ENCODE measurements at places on chromosomes 12 and 14. TPM values are rescaled to one million over a fixed set of nuclear protein-coding genes. Genes with fewer than 3 reads are reported as not detected.

- DNase-seq = no peak
- peaks cover 43% of the 10 kb centered on the region for H3K4me1 ChIP-seq
- H3K27me3 ChIP-seq = no peaks in the 10 kb centered on the region
- no peak overlapping the region for H3K27ac ChIP-seq
- H3K4me3 ChIP-seq = no peak overlapping the region
- peaks cover 17% of the 10 kb centered on the region for H3K36me3 ChIP-seq
These were observed 7.0 kb downstream of the ACVR1B start for GRCh38 chr12:51958542-51958941.

- no peaks in the 10 kb centered on the region for H3K36me3 ChIP-seq
- no peak overlapping the region for H3K27ac ChIP-seq
- no peaks in the 10 kb centered on the region for H3K27me3 ChIP-seq
- DNase-seq = no peak
- no peaks in the 10 kb centered on the region for H3K4me1 ChIP-seq
These were observed 172.7 kb downstream of the NRXN3 start for GRCh38 chr14:78342879-78343278.

- no peak for DNase-seq
- H3K27ac ChIP-seq = no peak overlapping the region
- H3K4me1 ChIP-seq = no peaks in the 10 kb centered on the region
- H3K4me3 ChIP-seq = no peak overlapping the region
- H3K27me3 ChIP-seq = no peaks in the 10 kb centered on the region
These were observed 237.7 kb downstream of the TRHDE start for GRCh38 chr12:72509891-72510290.

GRCh38 chr14:21268617-21269251, 508 bp downstream of the HNRNPC start:
- H3K4me3 ChIP-seq = peak overlapping the region; percentile 87
- H3K27me3 ChIP-seq = no peaks in the 10 kb centered on the region
- DNase-seq = peak; percentile 49
- H3K4me1 ChIP-seq = peaks cover 29% of the 10 kb centered on the region
- no peaks in the 10 kb centered on the region for H3K36me3 ChIP-seq

- peaks cover 48% of the 10 kb centered on the region for H3K27me3 ChIP-seq
- no peak overlapping the region for H3K27ac ChIP-seq
These were observed 67.9 kb upstream of the USP15 start for GRCh38 chr12:62192180-62192902.

GRCh38 chr12:124979568-124979967, 9.4 kb downstream of the DHX37 start:
- no peak overlapping the region for H3K4me3 ChIP-seq
- DNase-seq = no peak
- no peaks in the 10 kb centered on the region for H3K27me3 ChIP-seq
- H3K4me1 ChIP-seq = no peaks in the 10 kb centered on the region
- no peaks in the 10 kb centered on the region for H3K36me3 ChIP-seq
- no peak overlapping the region for H3K27ac ChIP-seq

DNA sequence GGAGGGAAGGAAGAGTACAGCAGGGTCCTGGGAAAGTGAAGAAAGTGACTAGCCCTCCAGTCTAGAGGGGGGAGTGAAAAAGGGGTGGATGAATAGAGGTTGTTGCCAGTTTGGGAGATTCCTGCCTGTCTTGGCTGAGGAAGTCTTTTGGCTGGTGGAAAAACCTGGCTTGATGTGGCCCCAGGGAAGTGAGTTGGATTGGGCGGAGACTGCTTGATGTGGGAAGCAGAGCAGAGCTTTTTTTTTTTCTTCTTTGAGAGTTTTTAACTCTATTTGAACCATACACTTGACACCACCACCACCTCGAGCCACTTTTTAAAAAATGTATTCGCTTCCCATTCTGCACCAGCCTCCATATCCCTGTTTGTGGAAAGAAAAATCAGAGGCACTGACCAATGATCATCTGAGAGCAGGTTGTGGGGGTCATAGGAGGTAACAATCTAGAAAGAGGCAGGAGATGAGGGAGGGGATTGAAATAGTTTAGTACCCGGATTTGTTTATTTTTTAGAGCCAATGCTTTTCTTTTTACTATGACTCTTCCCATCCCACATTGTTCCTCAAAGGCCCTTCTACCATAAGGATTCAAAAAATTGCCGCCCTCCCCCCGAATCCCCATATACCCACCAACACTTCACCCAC, 690 bp upstream of the DTX3 start:
- peaks cover 26% of the 10 kb centered on the region for H3K4me1 ChIP-seq
- H3K27me3 ChIP-seq = no peaks in the 10 kb centered on the region
- no peak for DNase-seq

- no peak overlapping the region for H3K27ac ChIP-seq
- no peaks in the 10 kb centered on the region for H3K36me3 ChIP-seq
- no peak overlapping the region for H3K4me3 ChIP-seq
- H3K4me1 ChIP-seq = no peaks in the 10 kb centered on the region
- DNase-seq = no peak
These were observed 235.0 kb downstream of the ATP23 start for GRCh38 chr12:58176296-58176869.

GRCh38 chr12:100908501-100908900, 113.9 kb downstream of the ANO4 start:
- H3K4me1 ChIP-seq = no peaks in the 10 kb centered on the region
- no peaks in the 10 kb centered on the region for H3K36me3 ChIP-seq
- no peak overlapping the region for H3K4me3 ChIP-seq
- H3K27me3 ChIP-seq = no peaks in the 10 kb centered on the region

DNA sequence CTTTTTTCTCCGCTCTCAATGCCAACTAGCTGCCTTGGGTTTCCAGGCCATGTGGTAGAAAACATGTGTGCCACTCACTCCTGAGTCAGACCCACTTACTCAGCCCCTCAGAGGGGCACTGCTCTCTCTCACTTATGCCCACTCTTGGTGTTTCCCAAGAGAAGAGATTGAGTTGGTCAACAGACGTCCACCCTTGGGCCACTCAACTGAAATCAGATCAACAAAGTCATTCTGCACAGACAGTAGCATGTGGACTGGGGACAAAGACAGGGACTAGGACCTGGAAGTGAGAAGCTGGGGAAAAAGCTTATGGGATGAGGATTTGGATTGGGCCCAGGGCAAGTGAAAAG, 161.2 kb downstream of the EFCAB11 start:
- no peaks in the 10 kb centered on the region for H3K27me3 ChIP-seq
- H3K4me3 ChIP-seq = no peak overlapping the region
- no peaks in the 10 kb centered on the region for H3K4me1 ChIP-seq
- no peak overlapping the region for H3K27ac ChIP-seq

- no peak overlapping the region for H3K27ac ChIP-seq
- H3K4me3 ChIP-seq = no peak overlapping the region
- DNase-seq = no peak
These were observed 323.1 kb upstream of the FBXO33 start for GRCh38 chr14:39755269-39755878.

DNA sequence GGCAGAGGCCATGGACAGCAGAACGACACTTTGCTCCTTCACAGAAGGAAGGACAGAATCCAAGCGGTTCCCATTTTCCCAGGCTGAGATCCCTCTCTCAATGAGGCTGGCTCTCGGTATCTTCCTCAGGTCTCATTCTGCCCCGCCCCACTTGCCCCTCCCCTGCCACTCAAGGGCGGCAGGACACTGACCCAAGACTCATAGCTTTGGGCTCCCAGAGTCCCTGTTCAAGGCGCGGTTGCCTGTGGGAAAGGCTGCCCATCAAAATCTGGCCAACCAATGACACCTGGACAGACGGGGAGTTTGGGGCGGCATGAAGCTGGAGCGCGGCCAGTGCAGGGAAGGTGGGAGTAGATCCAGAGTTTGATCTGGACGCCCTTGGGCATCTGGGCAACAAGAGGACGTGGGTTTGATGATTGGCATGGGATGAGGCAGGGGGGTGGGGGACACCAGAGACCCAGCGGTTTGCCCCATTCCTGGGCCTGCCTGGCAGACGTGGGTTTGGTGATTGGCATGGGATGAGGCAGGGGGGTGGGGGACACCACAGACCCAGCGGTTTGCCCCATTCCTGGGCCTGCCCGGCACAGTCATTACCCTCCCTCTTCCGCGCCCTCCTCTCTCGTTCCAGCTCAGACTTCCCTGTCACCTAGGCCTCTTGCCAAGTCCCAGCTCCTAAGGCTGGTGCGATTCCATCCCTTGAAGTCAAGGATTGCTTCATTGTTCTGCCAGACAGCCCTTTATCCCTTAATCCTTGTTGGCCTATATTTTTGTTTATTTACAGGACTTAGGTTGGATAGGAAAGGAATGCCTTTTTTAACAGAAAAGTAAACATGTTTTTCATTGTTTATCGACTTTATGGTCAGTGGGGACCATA, 92.1 kb downstream of the NINJ2 start:
- DNase-seq = peak; percentile 59
- H3K36me3 ChIP-seq = no peaks in the 10 kb centered on the region
- H3K27ac ChIP-seq = peak overlapping the region; percentile 81
- H3K4me3 ChIP-seq = peak overlapping the region; percentile 55

GRCh38 chr14:57816568-57817284, 49.2 kb downstream of the SLC35F4 start:
- DNase-seq = no peak
- H3K27ac ChIP-seq = no peak overlapping the region
- no peaks in the 10 kb centered on the region for H3K36me3 ChIP-seq

- no peak for DNase-seq
- H3K4me1 ChIP-seq = no peaks in the 10 kb centered on the region
- no peak overlapping the region for H3K4me3 ChIP-seq
These were observed 25.7 kb downstream of the RAB21 start for GRCh38 chr12:71780237-71780822.

GRCh38 chr12:27566159-27566558, 42.2 kb downstream of the PPFIBP1 start:
- no peak overlapping the region for H3K27ac ChIP-seq
- peaks cover 13% of the 10 kb centered on the region for H3K4me1 ChIP-seq
- no peaks in the 10 kb centered on the region for H3K27me3 ChIP-seq
- H3K36me3 ChIP-seq = no peaks in the 10 kb centered on the region

- H3K4me3 ChIP-seq = no peak overlapping the region
- no peak overlapping the region for H3K27ac ChIP-seq
- H3K4me1 ChIP-seq = peaks cover 58% of the 10 kb centered on the region
- DNase-seq = no peak
- H3K27me3 ChIP-seq = no peaks in the 10 kb centered on the region
These were observed 77.2 kb downstream of the ARL6IP4 start for GRCh38 chr12:123057513-123058265.

DNA sequence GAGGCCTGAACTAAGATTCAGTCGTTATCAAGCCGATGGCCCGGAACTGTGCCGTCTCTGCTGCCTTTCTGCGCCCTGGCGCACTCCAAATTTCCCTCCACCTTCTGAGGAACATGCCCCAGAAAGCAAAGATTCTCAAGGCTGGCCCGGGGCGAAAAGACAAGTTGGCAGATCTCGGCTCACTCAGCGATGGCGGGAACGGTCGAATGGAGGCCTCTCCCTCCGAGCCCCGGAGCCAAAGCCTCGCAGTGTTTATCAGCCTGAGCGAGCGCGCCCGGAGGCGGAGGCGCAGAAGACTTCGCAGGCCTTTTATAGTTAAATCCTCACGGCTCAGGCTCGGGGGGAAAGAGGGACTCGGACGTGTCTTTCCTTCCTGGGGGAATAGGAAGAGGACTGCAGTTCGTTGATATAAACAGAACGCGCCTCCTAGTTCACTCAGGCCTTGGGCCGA, 5.6 kb downstream of the TBX5 start:
- no peaks in the 10 kb centered on the region for H3K4me1 ChIP-seq
- H3K27ac ChIP-seq = peak overlapping the region; percentile 64
- peaks cover 100% of the 10 kb centered on the region for H3K27me3 ChIP-seq

- peaks cover 44% of the 10 kb centered on the region for H3K4me1 ChIP-seq
- H3K27me3 ChIP-seq = no peaks in the 10 kb centered on the region
- DNase-seq = no peak
- peak overlapping the region; percentile 14 for H3K27ac ChIP-seq
- peaks cover 3% of the 10 kb centered on the region for H3K36me3 ChIP-seq
These were observed 44.5 kb downstream of the GTF2A1 start for GRCh38 chr14:81176241-81176640.

GRCh38 chr12:23722655-23723054, 226.8 kb downstream of the SOX5 start:
- no peaks in the 10 kb centered on the region for H3K27me3 ChIP-seq
- DNase-seq = no peak
- H3K27ac ChIP-seq = no peak overlapping the region
- no peaks in the 10 kb centered on the region for H3K36me3 ChIP-seq

C1S gene
- 111 TPM for polyA plus RNA-seq

IL26 gene
- polyA plus RNA-seq = not detected

SMCO2 gene
- polyA plus RNA-seq = 0.21 TPM

CLEC9A gene
- polyA plus RNA-seq = 2.5 TPM

DAO gene
- polyA plus RNA-seq = not detected

PDZRN4 gene
- 0.76 TPM for polyA plus RNA-seq

PRR4 gene
- polyA plus RNA-seq = 11.8 TPM

CCDC184 gene
- polyA plus RNA-seq = not detected

RDH16 gene
- 0.87 TPM for polyA plus RNA-seq

PXN gene
- polyA plus RNA-seq = 64.3 TPM

RBMS2 gene
- 68.6 TPM for polyA plus RNA-seq

AQP2 gene
- 0.49 TPM for polyA plus RNA-seq
